ENCODE measurements at places on chromosomes 3 and 15.

DNA sequence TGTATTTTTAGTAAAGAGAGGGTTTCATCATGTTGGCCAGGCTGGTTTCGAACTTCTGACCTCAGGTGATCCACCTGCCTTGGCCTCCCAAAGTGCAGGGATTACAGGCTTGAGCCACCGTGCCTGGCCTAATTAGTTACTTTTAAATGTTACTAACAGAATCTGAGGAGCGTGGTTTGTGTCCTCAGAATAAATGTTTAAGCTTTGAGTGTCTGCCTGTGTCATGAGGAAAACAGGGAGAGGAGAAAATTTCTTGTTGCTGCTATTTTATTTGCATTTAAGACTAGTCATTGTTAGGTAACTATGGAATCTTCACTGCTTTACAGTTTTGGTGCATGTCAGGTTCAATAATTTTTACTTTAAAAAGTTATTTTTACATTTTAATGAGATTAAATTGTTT, 68.8 kb downstream of the TCF12 start:
- no peak for DNase-seq

GRCh38 chr3:127666676-127667075, 6.1 kb upstream of the ABTB1 start:
- no peak for DNase-seq

DNA sequence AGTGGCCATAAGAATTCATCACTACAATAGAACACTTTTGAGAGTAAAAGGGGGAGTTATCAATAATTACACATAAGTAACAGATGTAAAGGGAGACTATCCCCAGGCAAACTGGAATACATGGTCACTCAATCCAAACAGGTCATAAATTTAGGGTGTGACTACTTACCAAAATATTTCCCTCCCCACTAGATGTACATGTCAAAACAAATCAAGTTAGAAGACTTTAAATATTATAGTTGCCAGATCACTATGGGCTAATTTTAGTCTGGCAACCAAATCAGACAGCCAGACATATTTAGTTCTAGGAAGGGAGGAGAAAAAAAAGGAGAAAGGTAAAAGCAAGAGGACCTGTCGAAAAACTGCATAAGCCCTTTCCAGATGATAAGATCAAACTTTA, 23.1 kb downstream of the SLC24A5 start:
- no peak for DNase-seq

- DNase-seq: no peak
Measured at GRCh38 chr15:74775132-74775562, 6.7 kb upstream of the CSK start.

DNA sequence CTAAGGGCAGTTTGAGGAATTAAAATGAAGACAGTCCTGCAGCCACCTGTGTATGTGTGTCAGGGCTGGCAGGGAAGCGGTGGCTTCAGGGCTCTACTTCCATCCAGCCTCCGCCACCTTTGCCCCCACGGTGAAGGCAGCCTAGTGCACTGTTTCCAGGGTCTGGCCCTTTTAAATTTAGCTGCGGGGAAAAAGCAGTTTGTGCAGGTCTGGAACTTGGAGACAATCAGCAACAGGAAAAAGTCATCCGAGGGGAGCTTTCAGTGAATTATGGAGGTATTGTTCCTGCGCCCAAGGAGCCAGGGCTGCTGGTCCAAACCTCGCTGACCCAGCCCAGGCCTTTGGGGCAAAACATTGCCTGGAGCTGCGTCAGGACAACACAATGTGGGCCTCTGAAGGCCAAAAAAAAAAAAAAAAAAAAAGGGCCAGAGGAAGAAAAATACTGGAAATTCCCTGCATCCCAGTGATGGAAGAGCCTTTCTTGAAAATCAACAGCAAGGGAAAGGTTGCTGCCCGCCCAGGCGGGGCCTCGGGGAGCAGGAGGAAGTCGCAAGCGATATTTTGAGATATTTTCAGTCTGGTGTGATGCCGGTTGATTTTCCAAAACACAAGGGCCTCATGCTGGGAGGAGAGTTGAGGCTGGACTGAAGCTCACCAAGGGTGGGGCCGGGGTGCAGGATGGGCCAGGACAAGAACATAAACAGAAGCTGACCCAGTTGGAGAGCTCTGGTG, 25.5 kb upstream of the FGD5 start:
- DNase-seq: no peak

- DNase-seq: no peak
Measured at GRCh38 chr15:51071578-51071977, 23.1 kb downstream of the TNFAIP8L3 start.

GRCh38 chr15:85826756-85827515, 32.2 kb upstream of the KLHL25 start:
- no peak for DNase-seq

GRCh38 chr3:71228156-71228866, 355.2 kb downstream of the FOXP1 start:
- DNase-seq: no peak

GRCh38 chr3:188584162-188584529, 430.2 kb downstream of the LPP start:
- DNase-seq: no peak

- no peak for DNase-seq
Measured at GRCh38 chr3:183308751-183309150, 55.7 kb downstream of the B3GNT5 start.

GRCh38 chr3:161310649-161311423, 60.5 kb downstream of the SPTSSB start:
- no peak for DNase-seq

DNA sequence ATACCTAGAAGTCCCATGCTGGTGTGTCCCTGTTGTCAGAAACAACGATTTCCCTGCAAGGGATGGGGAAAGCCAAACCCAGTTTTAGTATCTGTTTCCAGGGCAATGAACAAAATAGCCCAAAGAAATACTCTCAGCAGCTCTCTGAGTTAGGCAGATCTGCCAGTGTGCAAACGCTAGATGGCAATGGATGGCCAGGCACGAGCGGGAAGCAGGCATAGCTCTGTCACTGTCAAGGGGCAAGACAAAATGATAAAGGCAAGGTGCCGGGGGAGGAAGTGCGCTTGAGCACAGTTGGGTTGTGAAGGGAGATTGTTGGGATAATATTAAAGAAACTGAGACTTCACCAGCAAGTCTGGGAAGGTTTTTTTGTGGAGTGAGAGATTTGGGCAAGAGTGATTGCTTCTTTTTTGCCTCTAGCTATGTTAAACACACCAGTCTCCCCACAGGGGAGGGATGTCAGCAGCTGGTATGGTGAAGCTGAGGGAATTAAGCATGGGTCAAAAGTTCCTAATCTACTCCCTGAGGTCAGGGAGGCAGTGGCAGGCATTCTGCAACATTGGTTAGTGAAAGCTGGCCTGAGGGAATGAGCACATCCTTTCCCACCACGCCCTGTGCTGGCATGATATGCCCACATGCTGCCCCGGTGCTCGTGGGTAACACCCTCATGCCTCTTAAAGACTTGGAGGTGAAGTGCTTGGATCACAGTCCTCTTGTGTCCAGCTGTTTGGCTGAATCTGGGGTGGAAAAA, 117.5 kb downstream of the PDCD6IP start:
- DNase-seq: no peak

DNA sequence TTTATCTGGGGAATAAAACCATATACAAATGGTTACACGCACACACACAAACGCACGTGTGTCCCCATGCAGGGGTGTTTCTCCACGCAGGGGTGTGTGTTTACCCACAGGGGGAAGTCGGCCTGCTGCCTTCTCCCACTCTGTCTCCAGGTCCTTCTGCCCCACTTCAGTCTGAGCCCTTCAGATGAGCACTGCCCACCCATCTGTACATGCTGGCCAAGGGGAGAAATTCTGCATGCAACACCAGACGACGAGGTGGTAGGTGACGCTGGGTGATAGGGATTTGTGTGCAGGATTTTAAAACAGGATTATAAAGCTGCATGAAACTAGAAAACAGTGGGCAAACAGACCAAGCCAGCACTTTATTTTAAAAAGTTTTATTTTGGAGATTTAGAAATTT, 122.5 kb downstream of the TJP1 start:
- no peak for DNase-seq

DNA sequence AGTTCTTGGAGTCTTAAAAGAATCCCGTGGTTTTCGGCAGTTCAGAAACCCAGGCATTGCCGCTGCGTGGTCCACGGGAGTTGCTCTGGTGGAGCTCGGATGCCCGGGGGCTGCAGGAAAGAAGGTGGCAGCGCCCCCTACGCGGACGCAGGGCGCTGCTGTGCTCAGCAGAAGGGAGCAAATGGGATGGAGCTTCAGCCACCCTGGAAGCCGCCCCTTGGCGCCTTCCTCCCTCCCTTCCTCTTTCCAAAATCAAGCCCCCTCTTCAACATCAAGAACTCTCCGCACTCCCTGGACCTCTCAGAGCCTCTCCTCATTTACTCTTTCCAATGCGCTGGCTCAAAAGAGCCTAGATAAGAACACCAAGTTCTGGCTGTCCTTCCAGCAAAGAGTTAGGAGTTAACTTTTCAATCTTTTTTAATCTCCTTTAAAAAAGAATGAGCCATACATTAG, 880 bp upstream of the CHRNA7 start:
- DNase-seq: peak; percentile 30

- DNase-seq: peak; percentile 69
Measured at GRCh38 chr3:125207507-125207906, 5.0 kb downstream of the SLC12A8 start.

DNA sequence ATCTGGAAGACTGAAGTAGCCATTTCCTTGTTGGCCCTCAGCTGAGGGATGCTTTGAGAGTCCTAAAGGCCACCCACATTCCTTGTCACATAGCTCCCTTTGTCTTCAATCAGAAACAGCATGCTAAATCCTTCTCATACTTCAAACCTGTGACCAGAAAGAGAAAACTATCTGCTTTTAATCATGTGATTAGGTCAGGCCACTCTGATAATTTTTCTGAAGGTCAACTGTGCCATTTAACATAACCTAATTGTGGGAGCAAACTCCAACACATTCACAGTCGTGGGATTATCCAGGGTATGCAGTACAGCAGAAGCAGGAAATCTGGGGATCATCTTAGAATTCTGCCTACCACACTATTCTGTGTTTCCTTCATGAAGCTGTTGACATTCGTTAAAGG, 223.9 kb upstream of the NR2E3 start:
- DNase-seq: no peak

DNA sequence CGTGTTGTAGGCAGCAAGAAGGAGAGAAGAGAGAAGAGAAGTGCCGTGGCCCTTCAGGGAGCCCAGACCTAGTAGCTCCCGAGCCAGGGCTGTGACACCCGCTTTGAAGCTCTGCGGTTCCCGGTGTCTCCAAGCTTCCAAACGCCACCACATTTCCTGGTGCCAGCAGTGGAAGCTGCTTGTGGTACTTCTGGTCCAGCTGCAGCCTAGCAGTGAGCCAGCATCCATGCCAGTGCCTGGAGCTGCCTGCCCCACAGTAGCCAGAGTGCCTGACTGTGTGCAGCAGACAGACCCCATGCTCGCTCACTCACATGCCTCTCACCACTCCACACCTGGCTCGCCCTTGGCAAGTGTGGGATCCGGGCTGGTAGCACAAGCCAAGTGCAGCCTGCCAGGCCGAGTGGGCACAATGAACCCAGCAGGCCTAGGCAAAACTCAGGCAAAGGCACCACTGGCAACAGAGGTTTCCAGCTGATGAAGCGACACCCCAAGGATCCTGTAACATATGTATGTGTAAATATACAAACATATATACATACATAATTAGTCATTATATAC, 85.8 kb downstream of the SERPINI1 start:
- no peak for DNase-seq

GRCh38 chr15:93645594-93645993, 556.6 kb upstream of the RGMA start:
- no peak for DNase-seq

- DNase-seq: no peak
Measured at GRCh38 chr3:110940055-110940454, 131.6 kb upstream of the NECTIN3 start.

GRCh38 chr3:57544181-57545125, at the start of gene DNAH12:
Gene DNAH12, minus strand, starts transcription at chr3:57544344. Its CDS starts 1,474 bp downstream, at chr3:57542870.
- no peak for DNase-seq

- DNase-seq: no peak
Measured at GRCh38 chr3:109257269-109257668, 59.0 kb downstream of the DPPA2 start.

DNA sequence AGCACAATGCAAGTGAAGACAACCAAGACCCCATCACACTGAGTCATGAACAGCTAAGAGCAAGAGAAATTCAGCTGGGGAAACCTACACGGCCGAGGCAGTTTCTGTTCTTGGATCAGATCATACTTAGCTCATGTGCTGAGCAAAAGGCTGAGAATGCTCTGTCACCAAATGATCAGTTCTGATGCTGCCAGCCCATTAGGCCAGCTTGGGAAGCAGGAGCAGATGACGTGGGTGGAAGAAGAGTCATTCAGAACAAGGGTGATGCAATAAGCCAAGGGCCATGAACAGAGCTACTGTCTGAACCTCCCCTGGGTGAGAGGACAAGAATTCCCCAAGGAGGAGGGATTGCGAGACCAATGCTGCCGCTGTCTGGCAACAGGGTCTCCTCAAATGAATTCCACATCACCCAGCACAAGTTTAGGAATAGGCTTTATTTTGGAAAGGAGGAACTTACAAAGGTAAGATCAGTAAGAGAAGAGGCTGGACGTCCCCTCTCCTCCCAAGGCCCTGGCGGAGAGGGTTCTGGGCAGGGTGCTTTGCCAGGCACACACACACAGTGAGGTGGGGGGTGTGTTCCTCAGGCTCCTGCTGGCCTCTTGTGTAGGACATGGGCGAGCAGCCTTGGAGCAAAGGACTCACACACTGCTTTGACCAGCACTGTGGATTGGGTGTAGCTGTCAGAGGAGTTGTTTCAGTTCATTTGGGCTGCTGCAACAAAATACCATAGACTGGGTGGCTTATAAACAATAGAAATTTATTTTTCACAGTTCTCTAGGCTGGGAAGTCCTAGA, 65.6 kb upstream of the CTXND1 start:
- no peak for DNase-seq

GRCh38 chr3:15797642-15798303, at the start of gene ANKRD28:
Gene ANKRD28, minus strand, starts transcription at chr3:15797979. Its CDS starts 1,458 bp downstream, at chr3:15796521.
- peak; percentile 24 for DNase-seq

DNA sequence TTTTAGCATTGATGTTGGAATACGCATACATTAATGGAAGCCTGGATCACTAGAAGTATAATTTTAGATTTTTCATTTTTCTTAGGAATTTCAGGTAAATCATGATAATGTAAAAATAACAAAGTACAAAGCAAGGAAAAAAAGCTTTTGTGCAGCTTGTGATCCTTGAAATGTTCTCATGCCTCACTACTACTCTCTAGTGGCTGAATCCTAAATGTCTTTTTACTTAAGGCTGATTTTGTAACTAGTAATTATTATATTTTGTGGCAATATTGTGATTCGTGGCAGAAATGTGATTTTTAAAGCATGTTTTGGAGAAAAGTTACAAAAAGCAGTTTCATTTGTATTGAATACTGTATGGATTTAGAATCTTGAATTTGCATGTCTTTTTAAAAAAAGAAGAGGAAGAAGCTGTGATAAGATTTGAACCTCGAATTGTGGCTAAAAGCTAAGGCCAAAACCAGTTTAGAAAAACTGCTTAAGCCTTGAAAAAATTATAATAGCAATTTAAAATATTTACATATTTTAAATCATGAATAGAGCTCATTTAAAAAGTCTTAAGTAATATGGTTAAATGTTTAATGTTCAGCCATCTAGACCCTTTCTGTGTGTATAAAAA, 39.0 kb downstream of the U2SURP start:
- DNase-seq: peak; percentile 14

GRCh38 chr15:30062881-30063280, 19.9 kb upstream of the GOLGA8J start:
- no peak for DNase-seq

GRCh38 chr3:4351164-4351855, 48.1 kb downstream of the SETMAR start:
- no peak for DNase-seq

- no peak for DNase-seq
Measured at GRCh38 chr3:185552358-185552877, at the start of gene LIPH. Gene LIPH, minus strand, starts transcription at chr3:185552588. Its CDS starts 117 bp downstream, at chr3:185552471.
